ENCODE measurements at places on chromosomes 2 and 18.

DNA sequence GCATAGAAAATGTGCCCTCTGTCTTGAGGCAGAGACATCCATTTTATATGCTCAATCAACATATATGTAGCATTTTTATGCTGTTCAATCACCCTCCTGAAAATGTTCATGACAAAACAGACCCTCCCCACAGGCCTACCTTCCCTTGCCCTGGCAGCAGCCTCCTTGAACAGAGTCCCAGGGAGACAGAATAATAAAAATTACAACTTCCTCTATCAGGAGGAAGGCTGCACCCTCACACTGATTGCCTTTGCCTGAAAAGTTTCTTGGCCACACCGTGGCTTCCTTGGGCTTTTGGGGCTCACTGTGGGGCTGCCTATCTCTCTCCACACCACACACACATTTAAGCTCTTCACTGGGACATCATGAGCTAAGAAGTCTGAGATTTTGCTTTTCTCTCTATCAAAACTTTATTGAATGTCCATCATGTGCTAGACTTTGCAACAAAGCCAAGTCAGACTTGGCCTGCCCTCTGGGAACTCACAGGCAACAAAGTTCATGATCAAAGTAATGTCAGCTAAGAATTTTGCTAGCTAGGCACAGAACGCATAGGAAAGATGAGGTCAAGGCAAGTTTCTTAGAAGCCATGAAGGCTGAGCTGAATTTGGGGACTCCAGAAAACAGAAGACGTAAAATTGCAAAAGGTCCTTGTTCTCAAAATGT is 101.6 kb downstream of the BCL2L11 start:
- DNase-seq, result no peak

- no peak for DNase-seq
Observed at GRCh38 chr2:170518911-170519310, 196.2 kb upstream of the SP5 start.

GRCh38 chr2:119266091-119266589 is 42.5 kb downstream of the STEAP3 start:
- no peak for DNase-seq

GRCh38 chr2:105406221-105406620 is 7.4 kb upstream of the FHL2 start:
- DNase-seq, result no peak

DNA sequence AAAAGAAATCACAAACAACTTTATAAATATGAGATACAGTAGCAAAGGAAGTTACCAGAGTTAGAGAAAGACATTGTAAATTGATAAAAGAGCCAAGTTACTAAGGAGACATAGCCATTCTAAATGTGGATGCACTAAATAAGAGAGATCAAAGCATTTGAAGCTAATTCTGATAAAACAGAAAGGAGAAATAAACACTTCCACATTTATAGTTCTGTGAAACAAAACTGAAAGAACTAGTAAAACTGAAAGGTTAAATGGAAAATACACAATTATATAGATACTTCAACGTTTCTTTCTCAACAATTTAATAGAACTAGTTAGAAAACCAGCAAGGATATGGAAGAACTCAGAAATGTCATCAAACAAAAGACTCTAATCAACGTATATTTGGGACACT is 309.0 kb upstream of the CDH2 start:
- DNase-seq, result no peak
